PC-3 (cell line): ENCODE measurements at places on chromosomes 1 and 21. TPM values are rescaled to one million over a fixed set of nuclear protein-coding genes. Genes with fewer than 3 reads are reported as not detected.

- H3K27ac ChIP-seq, result no peak overlapping the region
- DNase-seq, result no peak
- peaks cover 58% of the 10 kb centered on the region for H3K4me1 ChIP-seq
- H3K4me3 ChIP-seq, result no peak overlapping the region
- no peaks in the 10 kb centered on the region for H3K27me3 ChIP-seq
- no peaks in the 10 kb centered on the region for H3K36me3 ChIP-seq
Observed at GRCh38 chr1:213124590-213124989, 73.5 kb downstream of the RPS6KC1 start.

GRCh38 chr1:176816232-176816631 is 348.3 kb downstream of the ASTN1 start:
- no peaks in the 10 kb centered on the region for H3K36me3 ChIP-seq
- peaks cover 3% of the 10 kb centered on the region; the same call in 1 of the 2 replicates for H3K27me3 ChIP-seq
- no peak overlapping the region for H3K27ac ChIP-seq

GRCh38 chr1:59315529-59316463 is 18.9 kb downstream of the FGGY start:
- no peaks in the 10 kb centered on the region for H3K36me3 ChIP-seq
- DNase-seq, result no peak

The SMCP gene
- total RNA-seq, result not detected in 2 replicates

The TMPRSS3 gene
- total RNA-seq, result not detected in 2 replicates

The ACTL8 gene
- not detected in 2 replicates for total RNA-seq

The S100A9 gene
- total RNA-seq, result 482 and 559 TPM in 2 replicates

The PTGFR gene
- 6.8 and 7.8 TPM in 2 replicates for total RNA-seq
